ENCODE measurements at places on chromosomes 6 and 20.

- DNase-seq = no peak
Measured at GRCh38 chr6:90544081-90544480, 42.8 kb downstream of the MAP3K7 start.

DNA sequence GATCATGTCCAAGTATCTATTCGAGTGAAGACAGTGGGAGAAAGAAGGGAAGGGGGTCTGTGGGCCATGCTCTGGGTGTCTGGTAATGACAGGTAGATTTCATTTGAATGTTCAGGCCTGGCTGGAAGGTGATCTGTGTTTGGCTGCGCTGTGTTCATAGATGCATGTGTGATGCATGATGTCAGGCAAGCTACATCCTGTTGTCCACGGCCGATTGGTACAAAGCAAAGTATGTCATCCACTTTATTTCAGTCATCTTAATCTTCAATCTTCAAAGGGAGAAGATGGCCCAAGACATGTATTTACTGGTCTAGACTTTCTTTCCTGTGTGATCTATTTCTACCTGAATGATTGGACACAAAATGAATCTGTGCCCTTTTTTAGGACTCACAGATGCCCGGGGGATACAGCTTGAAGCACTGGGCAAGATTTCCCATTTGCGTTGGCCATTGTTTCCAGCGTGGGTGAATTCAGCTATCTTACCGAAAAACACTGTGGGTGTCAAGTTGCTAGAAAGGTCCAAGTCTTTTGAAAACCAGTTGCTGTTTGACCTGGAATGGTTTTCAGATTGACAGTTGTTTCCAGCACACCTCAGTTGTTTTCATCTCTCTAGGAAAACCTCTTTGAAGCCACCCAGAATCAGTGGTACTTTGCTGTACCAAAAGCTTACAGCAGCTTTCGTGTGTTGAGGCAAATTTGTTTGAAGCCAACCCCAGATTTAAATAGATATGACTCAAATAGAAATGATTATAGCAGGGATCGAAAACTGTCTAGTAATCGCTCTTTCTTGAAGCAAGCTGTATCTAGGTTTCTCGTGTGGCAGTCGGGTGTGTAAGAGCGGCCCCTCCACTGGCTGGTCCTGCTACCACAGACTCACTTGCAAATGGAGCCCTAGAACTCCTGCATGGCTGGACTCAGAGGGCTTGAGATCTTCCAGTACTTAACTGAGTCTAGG lies 27.2 kb downstream of the DUSP22 start:
- DNase-seq = no peak

DNA sequence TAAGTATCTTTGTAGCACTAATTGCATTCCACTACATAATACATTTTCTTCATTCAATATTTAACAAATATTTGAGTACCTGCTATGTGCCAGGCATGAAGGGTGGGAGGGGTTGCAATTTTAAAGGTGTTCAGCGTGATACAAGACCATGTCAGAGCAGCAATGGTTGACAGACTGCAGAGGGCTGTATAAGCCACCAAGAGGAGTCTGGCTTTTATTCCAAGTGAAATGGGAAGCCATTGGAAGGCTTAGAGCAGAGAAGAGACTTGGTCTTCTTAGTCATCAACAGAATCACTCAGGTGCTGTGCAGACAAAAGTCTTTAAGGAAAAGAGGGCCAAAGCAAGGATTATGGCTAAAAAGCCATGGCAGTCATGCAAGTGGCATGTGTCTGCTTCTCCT lies 360.8 kb upstream of the ARID1B start:
- DNase-seq = no peak

- no peak for DNase-seq
Measured at GRCh38 chr6:5214570-5215052, 46.1 kb downstream of the LYRM4 start.

- DNase-seq = no peak
Measured at GRCh38 chr6:10725044-10725443, 2.2 kb downstream of the TMEM14C start.

- DNase-seq = no peak
Measured at GRCh38 chr6:134060491-134061106, 8.2 kb upstream of the SLC2A12 start.

- DNase-seq = no peak
Measured at GRCh38 chr20:8116067-8116811, 15.8 kb upstream of the PLCB1 start.

GRCh38 chr6:11211254-11211653 lies 21.2 kb downstream of the NEDD9 start:
- no peak for DNase-seq

- DNase-seq = no peak
Measured at GRCh38 chr6:164534070-164534766, 775.2 kb downstream of the C6orf118 start.

DNA sequence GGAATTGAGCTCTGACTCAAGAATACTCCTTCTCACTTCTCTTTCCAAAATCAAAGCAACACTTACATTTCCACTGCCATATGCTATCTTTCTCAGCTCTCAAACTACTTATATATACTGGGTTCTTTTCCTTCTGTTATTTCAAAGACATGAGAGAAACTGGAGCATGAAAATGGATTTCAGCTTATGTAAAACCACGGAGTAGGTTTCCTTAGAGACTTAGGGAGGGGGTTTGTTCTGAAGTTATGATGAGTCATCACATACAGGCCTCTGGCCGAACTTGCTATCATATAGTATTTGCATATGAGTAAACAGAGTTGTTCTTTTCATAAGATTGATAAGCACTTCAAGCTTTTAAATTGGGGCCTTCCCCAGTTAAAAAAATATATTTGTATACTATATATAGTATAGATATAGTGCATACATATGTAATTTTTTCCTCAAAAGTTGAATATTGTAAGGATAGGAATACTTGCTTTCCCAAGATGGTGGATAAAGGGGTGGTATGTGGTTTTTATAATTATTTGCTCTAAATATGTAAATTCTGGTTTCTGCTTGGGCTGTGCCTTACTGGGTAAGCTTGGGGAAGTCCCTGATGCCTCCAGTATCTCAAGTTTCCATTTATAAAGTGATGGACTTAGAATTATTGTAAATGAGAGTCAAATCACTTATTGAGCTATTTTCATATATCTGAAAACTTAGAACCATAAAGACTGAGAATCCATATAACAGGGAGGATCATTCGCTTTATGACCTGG lies 273.9 kb downstream of the RFPL4B start:
- DNase-seq = no peak

DNA sequence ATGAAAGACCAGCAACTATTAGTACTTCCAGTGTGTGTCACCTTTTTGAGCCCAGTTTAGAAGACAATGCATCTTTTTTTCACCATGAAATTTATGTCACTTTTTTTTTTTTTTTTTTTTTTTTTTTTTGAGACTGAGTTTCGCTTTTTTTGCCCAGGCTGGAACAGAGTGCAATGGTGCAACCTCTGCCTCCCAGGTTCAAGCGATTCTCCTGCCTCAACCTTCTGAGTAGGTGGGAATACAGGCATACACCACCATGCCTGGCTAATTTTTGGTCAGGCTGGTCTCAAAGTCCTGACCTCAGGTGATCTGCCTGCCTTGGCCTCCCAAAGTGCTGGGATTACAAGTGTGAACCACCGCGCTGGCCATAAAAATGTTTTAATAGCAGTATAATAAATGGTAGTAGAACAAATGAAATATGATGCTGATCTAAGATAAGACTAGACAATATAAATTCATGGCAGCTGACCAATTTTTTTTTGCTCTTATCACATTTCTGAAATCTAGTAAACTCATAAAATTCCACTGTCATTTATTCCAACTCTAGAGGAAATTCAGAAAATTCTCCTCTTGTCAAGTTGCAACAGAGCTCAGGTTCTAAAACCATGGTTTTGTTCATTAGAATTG lies 21.3 kb downstream of the NHSL1 start:
- no peak for DNase-seq

- DNase-seq = peak; percentile 54
Measured at GRCh38 chr6:44126320-44127149, 717 bp downstream of the MRPL14 start.

DNA sequence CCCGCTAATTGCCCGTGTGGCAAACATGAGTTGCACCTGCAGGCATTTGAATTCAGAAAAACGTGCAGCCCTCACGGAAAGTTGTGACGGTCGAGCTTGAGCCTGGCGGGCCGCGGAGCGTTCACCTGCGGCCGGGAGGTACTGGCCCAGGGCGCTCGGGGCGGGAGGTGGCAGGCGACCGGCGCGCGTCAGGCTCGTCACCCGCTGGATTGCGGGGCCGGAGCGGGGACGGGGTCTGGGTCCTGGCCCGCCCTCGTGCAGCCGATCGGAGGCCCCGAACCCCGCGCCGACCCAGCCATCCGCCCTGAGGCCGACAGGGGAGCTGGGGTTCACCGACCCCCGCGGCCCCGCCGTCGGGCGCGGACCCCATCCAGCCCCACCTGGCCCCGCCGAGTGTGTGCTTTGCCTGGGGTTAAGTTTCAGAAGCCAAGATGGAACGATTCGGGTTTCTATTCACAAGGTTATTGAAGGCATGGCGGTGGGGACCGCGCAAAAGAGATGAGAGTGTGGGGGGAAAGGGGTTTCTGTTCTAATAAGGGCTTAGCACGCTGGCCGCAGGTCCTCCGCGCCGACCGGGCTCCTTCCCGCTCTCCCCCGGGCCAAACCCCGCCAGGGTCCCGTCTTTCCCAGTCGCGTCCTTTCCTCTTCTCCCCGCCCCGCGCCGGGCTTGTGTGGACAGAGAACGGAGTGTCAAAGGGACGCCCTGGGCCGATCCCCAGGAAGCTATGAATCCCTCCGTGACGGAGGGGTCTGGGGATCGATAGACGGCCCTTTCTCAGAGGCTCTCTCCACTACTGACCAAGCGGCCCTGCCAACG lies 1.6 kb upstream of the HEY2 start:
- DNase-seq = peak; percentile 24

DNA sequence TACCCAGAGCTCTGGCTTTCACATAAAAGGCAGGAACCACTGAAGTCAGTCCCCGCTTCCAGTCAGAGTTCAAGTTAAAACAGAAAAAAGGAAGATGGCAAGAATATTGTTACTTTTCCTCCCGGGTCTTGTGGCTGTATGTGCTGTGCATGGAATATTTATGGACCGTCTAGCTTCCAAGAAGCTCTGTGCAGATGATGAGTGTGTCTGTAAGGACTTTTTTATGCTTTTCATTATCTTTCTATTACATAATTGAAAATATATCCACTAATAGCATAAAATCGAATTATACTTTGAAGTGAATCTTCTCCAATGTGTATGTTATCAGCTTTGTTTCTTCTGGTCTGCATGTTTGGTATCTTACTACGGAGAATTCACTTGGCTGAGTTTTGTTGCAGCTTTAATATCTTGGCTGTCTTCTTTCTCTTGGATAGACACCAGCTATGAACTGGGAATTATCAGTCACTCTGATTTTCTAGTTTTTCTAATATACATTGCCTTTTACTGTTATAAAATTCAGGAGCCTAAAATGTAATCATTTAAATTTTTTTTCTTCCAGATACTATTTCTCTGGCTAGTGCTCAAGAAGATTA lies at the start of gene OTOR:
TSS of gene OTOR (plus strand) at position 51 of the 593 bp plus-strand sequence. CDS start at position 95, 44 bp downstream.
- no peak for DNase-seq

GRCh38 chr6:44430326-44430725 lies 42.8 kb downstream of the CDC5L start:
- DNase-seq = no peak

GRCh38 chr6:145893586-145893985 lies 70.6 kb downstream of the SHPRH start:
- DNase-seq = no peak

- no peak for DNase-seq
Measured at GRCh38 chr20:48350313-48350988, 477.3 kb downstream of the PREX1 start.

DNA sequence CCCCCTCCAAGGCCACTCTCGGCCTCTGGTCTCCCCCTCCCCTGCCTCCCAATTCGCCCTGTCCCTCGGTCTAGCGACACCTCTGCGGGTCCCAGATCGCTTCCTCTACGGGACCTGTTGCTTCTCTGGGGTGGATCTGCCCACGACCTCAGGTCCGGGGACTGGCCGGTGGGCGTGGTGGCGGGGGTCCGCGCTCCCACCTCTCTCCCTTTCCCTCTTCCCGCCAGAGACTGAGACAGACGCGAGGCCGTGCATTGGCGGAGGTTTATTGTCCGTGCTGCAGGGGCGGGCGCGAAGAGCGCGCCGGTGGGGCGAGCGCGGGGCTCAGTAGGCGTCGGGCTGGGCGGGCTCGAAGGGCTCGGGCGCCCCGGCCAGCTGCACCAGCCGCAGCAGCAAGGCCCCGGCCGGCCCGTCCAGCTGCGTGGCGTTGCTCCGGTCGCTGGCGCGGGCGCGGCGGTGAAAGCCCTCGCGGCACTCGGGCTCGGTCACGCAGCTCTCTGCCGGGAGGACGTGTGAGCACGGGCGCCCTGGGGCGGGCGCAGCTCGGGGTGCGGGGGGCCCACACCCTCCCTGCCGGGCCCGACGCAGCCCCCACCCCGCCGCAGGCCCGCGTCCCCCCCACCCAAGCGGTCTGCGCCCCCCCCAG lies 2.1 kb downstream of the AVP start:
- no peak for DNase-seq

- no peak for DNase-seq
Measured at GRCh38 chr20:57507477-57507876, 17.5 kb downstream of the CTCFL start.

- no peak for DNase-seq
Measured at GRCh38 chr6:25005010-25005409, 69.2 kb upstream of the RIPOR2 start.

DNA sequence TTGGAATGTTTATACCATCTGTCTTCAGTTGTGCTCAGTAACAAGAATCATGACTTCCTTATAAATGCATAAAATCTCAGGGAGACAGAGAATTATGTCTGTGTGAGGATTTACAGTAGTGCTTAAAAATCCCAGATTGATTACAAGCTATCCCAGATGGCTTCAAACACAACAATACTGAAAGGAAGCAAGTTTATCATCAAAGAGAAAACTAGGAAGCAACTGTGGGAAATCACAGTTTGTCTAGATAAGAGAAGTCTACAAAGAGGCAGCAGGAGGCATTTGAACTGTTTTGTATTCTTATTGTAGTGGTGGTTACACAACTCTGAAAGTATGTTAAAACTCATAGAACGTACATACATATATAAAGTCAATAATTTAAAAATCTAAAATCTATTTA lies 104.4 kb upstream of the SALL4 start:
- DNase-seq = no peak

- DNase-seq = no peak
Measured at GRCh38 chr6:8583291-8583690, 147.9 kb upstream of the SLC35B3 start.

GRCh38 chr6:6801005-6801335 lies 212.4 kb downstream of the LY86 start:
- no peak for DNase-seq

GRCh38 chr20:44222633-44223368 lies 12.2 kb upstream of the OSER1 start:
- DNase-seq = no peak

- peak; percentile 99 for DNase-seq
Measured at GRCh38 chr6:11537229-11538051, at the start of gene TMEM170B. Gene TMEM170B (plus strand): TSS chr6:11537749. CDS start chr6:11538278, 529 bp downstream.

GRCh38 chr6:111911428-111911827 lies 38.2 kb upstream of the FYN start:
- no peak for DNase-seq
